ENCODE measurements at places on chromosomes 13 and 19. TPM values are rescaled to one million over a fixed set of nuclear protein-coding genes. Genes with fewer than 3 reads are reported as not detected.

GRCh38 chr13:77325371-77325980 lies 1.4 kb downstream of the MYCBP2 start:
- DNase-seq = no peak

DNA sequence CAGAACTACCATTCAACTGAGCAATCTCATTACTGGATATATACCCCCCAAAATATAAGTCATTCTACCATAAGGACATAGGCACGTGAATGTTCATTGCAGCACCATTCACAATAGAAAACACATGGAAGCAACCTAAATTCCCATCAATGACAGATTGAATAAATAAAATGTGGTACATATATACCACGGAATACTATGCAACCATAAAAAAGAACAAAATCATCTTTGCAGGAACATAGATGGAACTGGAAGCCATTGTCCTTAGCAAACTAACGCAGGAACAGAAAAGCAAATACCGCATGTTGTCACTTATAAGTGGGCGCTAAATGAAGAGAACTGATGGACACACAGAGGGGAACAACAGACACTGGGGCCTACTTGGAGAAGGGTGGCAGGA lies 14.1 kb downstream of the RNF113B start:
- no peak for DNase-seq

GRCh38 chr13:41459432-41460073 lies 2.2 kb downstream of the RGCC start:
- DNase-seq = no peak

DNA sequence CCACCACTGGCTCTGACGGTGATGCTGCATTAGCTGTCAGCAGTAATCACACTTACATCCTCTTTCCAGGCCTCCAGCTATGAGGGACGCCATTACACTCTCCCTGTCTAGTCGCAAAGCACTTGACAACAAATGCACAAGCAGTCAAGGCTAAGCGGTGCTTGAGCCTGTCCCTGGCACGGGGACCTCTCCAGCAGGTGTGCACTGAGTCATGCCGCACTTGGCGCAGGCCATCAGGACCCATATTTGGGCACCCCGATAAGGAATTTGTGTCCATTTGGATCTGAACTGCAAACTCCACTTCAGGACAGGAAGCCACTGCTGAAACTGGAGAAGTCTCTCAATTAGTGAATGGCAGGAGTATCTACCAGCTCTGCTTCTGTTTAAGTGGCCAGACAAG lies 301.9 kb upstream of the OBI1 start:
- no peak for DNase-seq

DNA sequence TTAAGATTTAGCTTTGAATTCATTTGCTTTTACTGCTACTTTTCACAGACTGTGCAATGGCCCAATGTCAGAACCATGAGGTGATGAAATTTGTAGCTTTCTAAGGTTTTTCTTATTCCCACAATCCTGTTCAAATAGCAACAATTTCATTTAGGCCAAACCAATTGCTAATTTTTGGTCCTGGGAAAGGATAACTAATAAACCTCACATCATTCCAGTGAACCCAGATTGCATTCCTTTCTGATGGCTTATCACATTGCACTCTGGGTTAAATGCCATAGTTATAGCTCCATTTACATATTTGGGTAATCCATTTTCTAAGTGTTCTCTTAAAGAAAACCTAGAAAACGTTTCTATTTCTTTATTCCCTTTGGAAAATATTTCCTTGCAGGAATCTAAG lies 22.9 kb upstream of the POMP start:
- DNase-seq = no peak

GRCh38 chr19:47539747-47540311 lies 25.0 kb upstream of the NAPA start:
- no peak for DNase-seq

DNA sequence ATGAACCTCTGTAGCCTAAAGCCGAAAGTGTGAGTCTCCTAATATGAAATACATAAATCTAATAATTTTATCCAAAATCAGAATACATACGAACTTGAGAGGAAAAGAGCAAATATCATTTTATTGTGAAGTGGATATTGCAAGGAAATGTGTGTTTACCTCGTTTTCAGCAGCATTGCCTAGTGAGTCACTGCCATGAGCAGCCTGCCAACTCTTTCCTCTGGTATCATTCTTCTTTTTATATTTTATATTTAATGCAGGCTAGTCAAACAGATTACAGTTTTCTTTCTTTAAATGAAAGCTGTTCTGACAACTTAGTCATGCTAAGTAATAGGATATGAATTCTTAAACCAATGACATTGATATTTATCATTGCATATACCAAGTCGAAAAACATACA lies 44.2 kb downstream of the EDNRB start:
- DNase-seq = peak; percentile 33

DNA sequence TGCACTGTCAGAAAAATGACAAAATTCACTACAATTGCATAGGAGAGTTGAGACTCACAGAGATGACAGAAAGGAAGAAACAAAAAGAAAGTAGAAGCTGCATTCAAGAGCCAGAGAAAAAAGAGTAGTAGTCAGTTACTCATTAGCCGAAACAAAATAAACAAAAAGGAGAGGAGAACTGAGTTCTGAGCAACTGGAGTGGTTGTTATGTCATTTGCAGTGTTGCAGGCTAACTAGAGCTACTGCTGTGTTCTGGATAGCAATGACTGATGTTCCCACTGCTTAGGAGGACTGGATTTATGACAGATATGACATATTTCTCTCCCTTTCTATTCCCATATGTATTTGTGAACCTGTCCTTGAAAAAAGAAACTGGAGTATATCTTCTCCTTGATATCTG lies 482.6 kb downstream of the RFC3 start:
- no peak for DNase-seq

- DNase-seq = no peak
Observed at GRCh38 chr19:14135985-14136508, 342 bp downstream of the ASF1B start.

DNA sequence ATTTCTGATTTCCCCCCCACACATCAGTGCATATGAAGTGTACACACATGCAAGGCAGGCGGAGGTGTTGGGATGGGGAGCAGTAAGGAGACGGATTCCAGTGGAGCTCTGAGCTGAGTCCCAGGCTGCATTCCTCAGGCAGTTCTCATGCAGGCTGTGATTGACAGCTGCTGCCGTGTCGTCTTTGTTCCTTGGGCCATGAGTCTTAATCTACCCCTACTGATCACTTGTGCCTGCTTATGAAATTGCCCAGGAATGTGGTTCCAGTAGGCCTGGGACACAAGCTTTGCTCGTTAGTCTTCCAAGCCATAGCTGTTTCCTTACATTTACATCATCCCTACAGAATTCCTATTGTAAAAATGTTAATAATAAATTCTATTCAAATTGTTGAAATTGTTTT lies 1241.9 kb downstream of the UQCRFS1 start:
- no peak for DNase-seq

DNA sequence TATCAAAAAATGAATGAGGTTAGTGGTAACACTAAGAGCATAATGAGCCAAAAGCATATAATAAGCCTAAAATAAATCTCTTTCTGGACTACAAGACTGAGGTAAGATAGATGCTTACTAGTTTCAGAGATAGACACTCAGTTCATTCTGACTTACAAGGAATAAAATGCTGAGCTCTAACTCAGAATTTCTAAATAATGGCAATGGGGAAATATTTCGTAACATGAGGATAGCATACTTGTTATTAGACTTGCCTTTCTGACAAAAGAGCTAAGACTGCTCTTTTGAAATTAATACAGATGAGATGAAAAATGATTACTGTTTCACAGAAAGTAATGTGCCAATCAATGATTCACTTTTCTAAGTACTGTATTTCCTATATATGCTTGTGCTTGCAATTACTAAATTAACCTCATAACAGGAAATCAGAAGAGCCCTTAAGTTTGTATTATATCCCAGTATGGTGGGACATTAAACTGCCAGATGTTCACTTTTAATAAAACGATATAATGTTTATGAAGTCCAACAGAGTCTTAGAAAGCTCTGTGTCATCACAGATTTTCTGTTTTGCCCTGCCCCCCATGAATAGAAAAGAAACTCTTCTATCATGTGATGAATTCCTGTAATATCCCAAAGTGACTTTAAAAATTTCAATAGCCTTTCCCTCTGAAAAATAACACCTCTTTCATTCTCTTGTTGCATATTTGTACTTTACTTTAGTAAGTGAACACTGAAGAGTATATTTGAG lies 2771.0 kb upstream of the PCDH20 start:
- no peak for DNase-seq

DNA sequence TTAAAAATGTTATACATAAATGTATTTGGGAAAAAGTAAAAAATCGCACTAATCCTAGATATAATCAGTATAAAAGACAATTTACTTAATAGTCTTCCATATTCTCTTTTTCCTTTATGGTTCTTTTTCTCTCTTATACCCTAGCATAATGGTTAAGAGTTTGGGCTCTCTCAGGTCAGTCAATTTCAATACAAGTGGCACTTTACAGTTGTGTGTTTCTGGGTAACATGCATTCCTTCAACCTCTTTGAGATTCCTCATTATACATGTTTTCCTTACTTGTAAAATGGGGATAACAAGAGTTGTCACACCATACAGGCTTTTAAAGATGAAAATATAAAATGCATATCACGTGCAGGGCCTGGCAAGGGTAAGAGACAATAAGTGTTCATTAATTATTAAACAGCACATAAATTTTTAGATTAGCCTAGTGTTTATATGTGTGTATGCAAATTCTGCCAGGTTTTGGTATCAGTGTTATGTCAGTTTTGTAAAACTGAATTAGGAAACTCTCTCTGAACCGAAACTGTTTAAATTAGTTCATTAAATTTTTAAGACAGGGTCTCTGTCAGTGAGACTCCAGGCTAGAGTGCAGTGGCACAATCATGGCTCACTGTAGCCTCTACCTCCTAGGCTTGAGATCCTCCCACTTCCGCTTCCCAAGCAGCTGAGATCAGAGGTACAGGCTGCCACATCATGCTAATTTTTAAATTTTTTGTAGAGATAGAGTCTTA lies 49.8 kb downstream of the ELF1 start:
- no peak for DNase-seq

- DNase-seq = no peak
Observed at GRCh38 chr13:49733181-49733951, 42.1 kb upstream of the EBPL start.

GRCh38 chr19:5941673-5942072 lies 27.6 kb downstream of the CAPS start:
- no peak for DNase-seq

DNA sequence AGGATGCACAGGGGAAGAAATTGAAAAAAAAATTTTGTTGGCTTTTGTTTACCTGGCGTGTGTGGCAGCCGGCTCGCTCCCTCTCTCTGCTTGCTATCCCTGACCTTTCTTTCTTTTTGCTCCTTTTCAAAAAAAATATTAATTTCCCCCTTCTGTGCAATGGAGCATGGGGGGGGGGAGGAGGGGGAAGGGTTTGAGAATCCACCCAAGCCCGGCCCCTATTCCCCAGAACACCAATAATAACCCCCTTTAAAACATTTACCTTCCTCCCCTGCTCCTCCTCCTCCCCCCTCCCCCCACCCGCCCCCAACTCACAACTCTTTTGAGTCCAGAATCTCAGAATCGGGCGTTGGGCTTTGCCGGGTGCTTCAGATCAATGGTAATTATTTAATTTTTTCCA lies 28.4 kb downstream of the NFIX start:
- no peak for DNase-seq

GRCh38 chr13:110869805-110870706 lies 44.8 kb downstream of the ANKRD10 start:
- peak; percentile 99 for DNase-seq

- DNase-seq = no peak
Observed at GRCh38 chr13:37539170-37539569, 59.4 kb downstream of the POSTN start.

- no peak for DNase-seq
Observed at GRCh38 chr13:48483575-48483974, 49.3 kb downstream of the RCBTB2 start.

DNA sequence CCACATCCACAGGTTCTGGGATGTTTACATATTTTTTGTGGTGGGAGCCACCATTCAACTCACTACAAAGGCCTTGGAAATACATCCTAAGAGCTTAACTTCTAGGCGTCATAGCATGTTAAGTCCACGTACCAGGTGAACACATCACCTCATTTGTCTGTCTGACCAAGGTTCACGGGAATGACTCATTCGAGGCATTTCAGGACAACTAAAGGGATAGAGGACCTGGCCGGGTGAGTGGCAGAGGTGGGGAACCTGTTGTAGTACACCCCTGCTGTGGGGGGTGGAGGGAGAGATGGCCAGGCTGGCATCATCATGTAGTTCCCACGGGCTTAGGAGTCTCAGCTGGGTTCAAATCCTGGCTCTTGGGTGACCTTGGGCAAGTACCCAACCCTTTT lies 51.5 kb downstream of the BICRA start:
- DNase-seq = no peak

- DNase-seq = no peak
Observed at GRCh38 chr13:105432438-105432837, 1103.0 kb downstream of the EFNB2 start.

DNA sequence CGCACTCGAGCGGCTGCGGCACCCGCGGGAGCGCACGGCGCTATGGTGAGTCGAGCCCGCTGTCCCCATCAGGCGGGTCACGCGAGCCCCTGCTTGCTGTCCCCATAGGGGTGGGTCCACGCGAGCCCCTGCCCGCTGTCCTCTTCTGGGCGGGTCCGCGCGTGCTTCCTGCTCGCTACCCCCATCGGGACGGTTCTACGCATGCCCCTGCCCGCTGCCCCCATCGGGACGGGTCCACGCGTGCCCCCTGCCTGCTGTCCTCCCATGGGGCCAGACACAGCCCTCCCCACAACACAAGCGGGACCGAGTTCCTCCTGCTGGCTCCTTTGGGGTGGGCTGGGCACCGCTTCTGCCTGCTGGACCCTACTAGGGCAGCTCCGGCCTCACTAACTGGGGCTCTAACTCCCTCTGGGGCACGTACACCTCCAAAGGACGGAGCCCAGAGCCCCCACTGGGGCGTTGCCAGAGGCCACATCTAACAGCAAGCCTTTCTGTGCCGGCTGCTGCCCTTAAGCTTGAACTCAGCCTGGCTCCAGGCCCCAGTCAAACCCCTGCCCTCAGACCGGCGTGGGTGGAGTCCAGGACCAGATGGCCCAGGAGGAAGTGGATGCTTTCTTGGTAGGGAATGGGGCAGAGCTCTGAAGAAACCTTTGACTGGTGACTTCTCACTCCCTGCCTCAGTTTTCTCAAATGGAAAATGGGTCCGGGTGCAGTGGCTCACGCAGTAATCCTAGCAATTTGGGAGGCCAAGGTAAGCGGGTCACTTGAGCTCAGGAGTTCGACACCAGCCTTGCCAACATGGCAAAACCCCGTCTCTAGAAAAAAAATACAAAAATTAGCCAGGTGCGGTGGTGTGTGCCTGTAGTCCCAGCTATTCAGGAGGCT lies 722 bp downstream of the COLGALT1 start:
- DNase-seq = no peak

- no peak for DNase-seq
Observed at GRCh38 chr13:111017755-111018459, 97.2 kb upstream of the ARHGEF7 start.

HMG20B gene
- polyA plus RNA-seq = 30.5 TPM

C2CD4C gene
- 0.05 TPM for polyA plus RNA-seq

PSG1 gene
- 2.1 TPM for polyA plus RNA-seq

ALG5 gene
- polyA plus RNA-seq = 36.4 TPM

ZNF208 gene
- polyA plus RNA-seq = not detected

ISYNA1 gene
- 13.3 TPM for polyA plus RNA-seq

CLIP3 gene
- 29.4 TPM for polyA plus RNA-seq

Data from AG04450 (cell line).